BJ (cell line): ENCODE measurements at places on chromosomes 5 and 9. TPM values are rescaled to one million over a fixed set of nuclear protein-coding genes. Genes with fewer than 3 reads are reported as not detected.

DNA sequence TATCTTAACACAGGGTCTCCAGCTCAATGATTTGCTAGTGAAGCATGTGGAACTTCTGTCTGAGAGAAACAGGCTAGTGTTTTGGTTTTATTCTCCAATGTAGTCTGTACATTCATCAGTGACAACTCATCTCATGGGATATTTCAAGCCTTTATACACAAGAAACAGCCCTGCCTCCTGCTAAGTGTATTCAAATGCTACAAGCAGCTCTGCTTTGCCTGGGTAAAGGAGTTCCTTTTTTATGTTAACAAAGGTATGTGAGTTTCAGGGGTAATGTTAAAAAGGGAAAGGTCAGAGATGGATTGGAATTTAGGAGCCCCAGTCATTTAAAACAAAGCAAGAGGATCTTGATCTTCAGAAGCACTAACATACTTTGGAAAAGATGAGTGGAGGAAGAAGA, 498.7 kb downstream of the ISL1 start:
- no peak for DNase-seq

DNA sequence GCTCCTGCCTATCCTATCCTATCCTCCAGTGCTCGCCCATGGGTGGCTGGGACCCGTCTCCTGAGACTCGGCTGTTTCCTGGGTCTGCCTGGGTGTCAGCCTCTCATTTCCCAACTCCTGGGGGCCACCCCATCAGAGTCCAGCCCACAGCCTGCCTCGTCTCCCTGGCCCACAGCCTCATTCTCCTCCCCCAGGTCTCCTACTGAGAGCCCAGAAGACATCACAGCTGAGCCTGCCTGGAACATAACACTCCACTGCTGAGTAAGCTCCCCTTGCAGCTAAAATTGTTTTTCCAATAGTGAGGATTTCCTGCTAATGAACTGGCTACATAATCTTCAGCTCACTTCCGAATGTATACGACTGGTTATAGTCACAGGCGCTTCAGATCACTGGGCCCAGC, 95.3 kb downstream of the TTLL11 start:
- DNase-seq: no peak

GRCh38 chr9:126805554-126806262, 868 bp downstream of the ZBTB43 start:
- no peak for DNase-seq

DNA sequence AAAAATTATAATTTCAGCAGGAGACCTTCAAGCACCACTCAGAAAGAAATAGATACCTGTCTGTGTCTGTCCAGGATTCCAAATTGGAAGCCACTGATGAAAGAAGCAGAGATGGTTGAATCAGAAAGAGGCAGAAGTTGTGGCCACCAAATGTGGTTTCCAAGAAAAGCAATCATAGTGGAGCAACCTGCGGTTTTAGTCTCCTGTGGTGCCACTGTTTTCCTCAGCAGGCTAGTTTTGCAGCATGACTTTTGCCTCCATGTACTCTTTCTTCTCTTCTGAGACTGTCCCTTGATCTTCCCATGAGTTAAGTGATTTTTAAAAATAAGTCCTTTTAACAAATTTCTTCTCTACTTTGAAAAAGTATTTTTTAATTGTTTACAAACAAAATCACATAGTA, 535.8 kb downstream of the CYLC2 start:
- no peak for DNase-seq

The PTPA gene
- 171 and 251 TPM in 2 replicates for polyA plus RNA-seq

The PDE4D gene
- 2.8 and 4.2 TPM in 2 replicates for polyA plus RNA-seq

GRCh38 chr9:37693260-37693659, 42.5 kb downstream of the FRMPD1 start:
- no peak for DNase-seq

DNA sequence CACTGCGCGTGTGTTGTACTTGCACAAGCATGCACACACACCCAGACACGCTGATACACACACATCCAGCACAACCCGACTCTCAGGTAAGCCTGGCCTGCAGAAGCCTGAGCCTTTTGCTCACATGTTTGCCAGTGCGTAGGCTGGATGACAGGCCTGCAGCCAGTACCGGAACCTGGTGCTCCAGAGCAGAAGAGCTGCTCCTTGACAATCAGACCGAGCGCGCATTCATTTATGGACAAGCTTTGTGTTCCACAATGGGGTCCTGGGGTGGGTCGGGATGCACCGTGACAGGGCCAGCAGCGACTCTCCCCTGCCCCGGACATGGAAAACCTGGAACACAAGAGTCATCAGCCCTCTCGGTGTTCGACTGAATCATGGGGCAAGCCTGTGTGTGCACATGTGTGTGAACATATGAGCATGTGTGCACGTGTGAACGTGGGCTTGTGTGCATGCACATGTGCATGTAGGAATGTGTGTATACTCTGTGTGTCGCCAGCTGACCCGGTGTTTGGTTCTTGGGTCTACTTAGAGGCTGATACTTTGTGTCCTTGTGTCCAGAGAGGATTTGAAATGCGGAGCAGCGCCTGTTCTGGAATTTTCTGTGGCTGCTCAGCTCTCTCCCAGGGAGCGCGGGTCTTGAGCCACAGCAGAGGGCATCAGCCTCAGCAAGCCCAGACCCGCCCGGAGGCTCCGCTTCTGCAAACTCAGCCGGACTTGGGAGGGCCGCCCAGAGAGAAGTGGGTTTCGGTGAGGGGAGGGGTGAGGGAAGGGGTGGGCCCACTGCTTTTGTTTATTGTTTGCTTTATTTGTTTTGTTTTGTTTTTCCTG, 32.2 kb downstream of the IRX4 start:
- no peak for DNase-seq

GRCh38 chr9:131065599-131065998, 30.7 kb upstream of the AIF1L start:
- DNase-seq: no peak

DNA sequence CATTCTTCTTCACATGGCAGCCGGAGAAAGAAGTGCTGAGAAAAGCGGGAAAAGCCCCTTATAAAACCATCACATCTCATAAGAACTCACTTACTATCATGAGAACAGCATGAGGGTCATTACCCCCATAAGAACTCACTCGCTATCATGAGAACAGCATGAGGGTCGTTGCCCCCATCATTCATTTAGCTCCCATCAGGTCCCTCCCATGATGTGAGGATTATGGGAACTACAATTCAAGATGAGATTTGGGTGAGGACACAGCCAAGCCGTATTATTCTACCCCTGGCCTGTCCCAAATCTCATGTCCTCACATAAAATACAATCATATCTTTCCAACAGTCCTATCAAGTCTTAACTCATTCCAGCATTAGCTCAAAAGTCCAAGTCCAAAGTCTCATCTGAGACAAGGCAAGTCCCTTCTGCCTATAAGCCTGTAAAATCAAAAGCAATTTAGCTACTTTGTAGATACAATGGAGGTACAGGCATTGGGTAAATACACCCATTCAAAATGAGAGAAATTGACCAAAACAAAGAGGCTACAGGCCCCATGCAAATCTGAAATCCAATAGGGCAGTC, 79.1 kb downstream of the MROH2B start:
- no peak for DNase-seq

DNA sequence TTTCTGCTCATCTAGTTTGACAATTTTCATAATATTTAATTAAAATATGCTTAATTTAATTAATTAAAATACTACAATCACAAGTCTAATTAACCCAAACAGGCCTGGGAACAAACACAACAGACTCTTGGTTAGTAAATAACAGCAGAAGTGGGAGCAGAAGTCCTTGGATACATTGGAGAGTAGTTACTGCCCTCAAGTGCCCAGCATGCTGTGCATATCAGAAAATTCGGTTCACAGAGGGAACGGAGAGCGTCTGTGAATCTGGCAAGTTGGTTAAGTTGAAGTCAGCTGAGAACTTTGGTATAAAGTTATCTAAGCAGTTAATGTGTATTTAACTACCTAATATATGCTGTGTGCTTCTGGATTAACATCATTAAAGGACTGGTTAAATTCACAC, 87.0 kb upstream of the ATG10 start:
- no peak for DNase-seq

GRCh38 chr5:112417931-112418658, 982 bp downstream of the EPB41L4A start:
- DNase-seq: no peak

- DNase-seq: no peak
Observed at GRCh38 chr9:95826183-95826838, 49.2 kb upstream of the ERCC6L2 start.

The CCIN gene
- polyA plus RNA-seq: 0.51 and 1.7 TPM in 2 replicates

GRCh38 chr9:127154003-127154389, 31.6 kb upstream of the ANGPTL2 start:
- no peak for DNase-seq

The OR1J2 gene
- 0.64 TPM in 2 replicates for polyA plus RNA-seq

DNA sequence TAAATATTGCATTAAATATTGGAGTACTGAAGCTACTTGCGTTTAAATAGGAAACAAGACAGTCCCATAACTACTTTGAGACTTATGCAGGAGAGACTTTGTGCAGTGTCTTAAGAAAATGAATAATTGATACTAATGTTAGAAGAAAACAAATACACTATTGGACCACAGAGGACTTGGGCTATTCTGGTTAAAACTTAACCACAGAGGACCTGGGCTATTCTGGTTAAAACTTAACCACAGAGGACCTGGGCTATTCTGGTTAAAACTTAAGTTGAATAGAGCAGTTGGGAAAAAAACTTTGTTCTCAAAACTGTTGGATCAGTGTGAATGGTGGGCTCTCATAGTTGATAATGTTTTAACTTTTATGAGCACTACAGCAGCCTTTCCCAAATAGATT, 141.7 kb downstream of the WDR70 start:
- DNase-seq: no peak

DNA sequence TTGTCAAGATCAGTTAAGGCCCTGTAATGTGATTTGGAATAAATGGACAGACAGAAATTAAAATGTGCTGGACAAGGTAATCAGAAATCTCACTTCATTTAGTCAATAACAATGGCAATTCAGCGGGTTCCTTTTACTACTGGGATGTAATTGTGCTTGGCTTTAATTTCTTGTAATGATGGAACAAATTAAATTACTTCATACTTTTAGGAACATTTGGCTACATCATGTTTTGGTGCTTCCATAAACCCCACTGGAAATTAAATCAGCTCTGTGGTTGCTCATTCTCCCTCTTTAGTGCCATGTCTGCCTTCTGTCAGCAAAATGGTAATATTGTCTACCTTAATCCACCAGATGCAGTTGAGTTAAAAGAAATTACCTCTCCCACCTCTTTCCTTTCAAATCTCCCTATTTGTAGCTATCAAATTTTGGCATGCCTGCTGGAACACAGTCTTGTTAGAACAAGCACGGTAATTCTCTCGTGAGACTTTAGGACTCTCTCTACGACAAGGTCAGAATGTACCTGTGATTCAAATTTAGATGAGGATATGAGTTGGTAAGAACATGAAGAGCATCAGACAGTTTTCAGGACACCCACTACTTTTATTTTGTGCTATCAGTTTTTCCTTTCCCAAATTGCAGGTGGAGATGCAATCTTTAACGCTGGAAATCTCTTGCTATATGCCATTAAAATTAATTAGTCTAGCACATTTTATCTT, 476.3 kb downstream of the RAB3C start:
- no peak for DNase-seq

- no peak for DNase-seq
Observed at GRCh38 chr5:89246252-89246651, 363.3 kb upstream of the MEF2C start.

DNA sequence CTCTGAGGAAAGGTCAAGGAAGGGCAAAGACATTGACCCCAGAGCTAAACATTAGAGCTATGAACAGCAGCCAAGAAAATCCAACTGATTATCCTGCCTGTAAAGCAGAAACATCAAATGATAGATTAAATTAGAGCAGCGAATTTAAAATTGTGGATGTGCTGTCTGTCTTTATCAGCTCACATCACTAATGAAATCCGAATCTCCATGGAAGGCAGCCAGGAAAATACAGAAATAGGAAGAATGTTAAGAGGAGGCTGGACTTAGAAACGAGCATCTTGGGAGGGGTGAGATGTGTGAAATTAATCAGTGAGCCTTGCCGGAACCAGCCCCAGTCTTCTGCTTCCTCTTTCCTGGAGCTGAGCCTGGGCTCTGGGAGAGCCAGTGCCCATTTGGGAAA, 191.0 kb downstream of the PJA2 start:
- DNase-seq: no peak

The PCDHA12 gene
- polyA plus RNA-seq: not detected in 2 replicates

- no peak for DNase-seq
Observed at GRCh38 chr5:19855031-19855430, 133.0 kb downstream of the CDH18 start.

DNA sequence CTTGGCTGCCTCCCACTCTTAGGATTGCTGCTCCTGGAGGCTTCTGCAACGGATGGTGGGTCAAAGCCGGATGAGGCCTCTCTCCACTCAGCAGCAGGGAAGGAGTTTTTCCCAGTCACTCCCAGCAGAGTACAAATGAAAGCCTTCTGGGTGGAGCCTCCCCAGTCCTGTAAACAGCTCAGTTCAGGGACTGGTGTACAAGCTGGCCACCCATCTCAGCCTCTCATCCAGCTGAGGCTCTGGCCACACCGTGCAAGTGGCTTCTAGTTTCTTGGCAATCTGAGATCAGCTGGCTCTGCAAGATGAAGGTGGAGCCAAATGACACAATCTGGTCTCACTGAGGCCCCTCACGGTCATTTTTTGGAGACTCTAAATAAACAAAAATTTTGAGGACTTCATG, 10.0 kb downstream of the GPX3 start:
- no peak for DNase-seq

- DNase-seq: no peak
Observed at GRCh38 chr9:92576175-92576574, 40.4 kb upstream of the ECM2 start.

DNA sequence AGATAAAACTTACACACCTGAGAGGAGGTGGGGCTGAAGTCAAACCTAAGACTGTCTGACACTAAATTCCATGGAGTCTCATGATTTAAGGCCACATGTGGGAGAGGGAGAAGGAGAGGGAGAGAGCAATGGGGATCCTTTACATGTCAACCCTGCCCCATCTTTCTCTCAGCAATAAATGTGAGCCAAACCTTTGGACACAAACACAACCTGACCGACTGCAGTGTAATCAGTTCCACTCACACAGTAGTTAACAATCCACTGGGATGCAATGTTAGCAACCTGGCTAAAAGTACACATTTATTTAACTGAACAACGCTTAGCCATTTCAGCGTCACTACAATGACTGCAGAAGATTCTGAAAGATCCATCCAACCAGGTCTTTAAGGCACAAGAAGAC, 273.0 kb downstream of the GLIS3 start:
- DNase-seq: no peak

The GM2A gene
- 11.5 and 12.7 TPM in 2 replicates for polyA plus RNA-seq

The IRX1 gene
- polyA plus RNA-seq: 0.15 and 0.33 TPM in 2 replicates
